ENCODE measurements at places on chromosomes 11 and 22. TPM values are rescaled to one million over a fixed set of nuclear protein-coding genes. Genes with fewer than 3 reads are reported as not detected.

GRCh38 chr11:109023036-109023435 is 358.2 kb downstream of the DDX10 start:
- no peaks in the 10 kb centered on the region for H3K27me3 ChIP-seq
- DNase-seq, result no peak
- H3K4me1 ChIP-seq, result no peaks in the 10 kb centered on the region
- H3K4me3 ChIP-seq, result no peak overlapping the region

DNA sequence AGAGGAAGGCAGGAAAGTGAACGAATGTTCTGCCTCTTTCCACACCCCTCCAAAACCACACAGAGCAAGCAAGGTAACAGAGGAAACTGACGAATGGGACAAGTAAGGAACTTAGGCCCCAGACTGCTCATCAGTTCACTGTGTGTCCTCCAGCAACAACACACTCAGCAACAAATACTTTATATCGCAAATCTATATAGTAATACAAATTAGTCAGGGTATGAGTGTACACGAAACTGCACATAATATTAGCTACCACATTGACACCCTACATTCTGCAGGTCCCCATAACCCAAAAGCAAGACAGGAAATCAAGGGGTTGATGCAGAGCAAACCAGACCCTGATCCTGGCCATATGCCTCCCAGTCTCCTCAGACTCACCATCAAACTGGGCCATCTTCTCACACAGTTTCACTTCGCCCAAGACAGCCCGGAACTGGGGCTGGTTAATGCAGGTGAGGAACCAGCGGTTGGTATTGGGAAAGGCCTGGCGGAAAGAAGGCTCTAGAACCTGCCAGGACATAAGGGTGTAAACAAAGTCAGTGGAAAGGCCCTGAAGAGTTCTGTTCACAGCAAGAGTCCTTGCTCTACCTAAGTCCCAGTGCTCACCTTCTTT is 6.6 kb downstream of the EEF1G start:
- H3K27ac ChIP-seq, result peak overlapping the region; percentile 15
- H3K27me3 ChIP-seq, result no peaks in the 10 kb centered on the region
- peaks cover 38% of the 10 kb centered on the region for H3K4me1 ChIP-seq

DNA sequence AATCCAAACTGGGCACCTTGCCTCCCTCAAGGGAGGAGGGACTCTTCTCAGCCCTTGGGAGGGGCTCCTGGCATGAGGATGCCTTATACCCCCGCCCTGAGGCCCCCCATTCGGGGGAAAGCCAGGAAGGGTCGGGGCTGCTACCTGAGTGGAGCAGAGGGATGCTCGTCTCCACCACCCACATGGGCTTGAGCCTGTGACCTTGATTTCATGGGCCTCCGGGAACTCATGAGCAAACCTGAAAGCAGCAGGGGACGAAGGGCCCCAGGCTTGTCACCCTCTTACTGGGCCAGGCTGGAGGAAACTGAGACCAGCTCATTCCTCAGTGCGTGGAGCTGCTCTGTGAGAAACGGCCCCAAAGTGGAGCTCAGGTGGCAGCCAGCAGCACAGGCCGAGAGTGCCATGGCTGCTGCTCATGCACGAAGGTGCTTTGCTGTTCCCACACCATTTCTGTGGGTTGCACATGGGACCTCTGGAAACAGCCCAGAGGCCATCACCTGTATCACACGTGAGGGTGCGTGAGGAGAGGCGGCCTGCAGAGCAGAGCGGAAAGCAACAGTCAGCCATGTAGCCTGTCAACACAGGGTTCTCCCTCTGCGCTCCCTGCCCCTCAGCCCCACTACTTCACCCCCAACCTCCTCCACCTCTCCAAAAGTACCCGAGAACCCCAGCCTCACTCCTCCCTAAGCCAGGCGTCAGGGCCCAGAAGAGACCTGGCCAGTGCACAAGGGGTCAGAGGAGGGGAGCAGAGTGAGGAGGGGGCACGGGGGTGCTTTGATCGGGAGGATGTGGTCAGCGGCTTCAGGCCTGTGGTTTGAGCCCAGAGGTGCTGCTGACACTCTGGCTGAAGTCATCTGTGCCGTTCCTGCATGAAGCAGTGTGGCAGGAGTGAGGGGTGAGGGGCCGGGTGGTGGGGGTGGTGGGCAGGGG is 14.1 kb upstream of the IL2RB start:
- DNase-seq, result peak; percentile 67
- no peaks in the 10 kb centered on the region for H3K36me3 ChIP-seq
- H3K27ac ChIP-seq, result peak overlapping the region; percentile 55
- no peak overlapping the region for H3K4me3 ChIP-seq
- H3K4me1 ChIP-seq, result peaks cover 74% of the 10 kb centered on the region
- H3K27me3 ChIP-seq, result no peaks in the 10 kb centered on the region

DNA sequence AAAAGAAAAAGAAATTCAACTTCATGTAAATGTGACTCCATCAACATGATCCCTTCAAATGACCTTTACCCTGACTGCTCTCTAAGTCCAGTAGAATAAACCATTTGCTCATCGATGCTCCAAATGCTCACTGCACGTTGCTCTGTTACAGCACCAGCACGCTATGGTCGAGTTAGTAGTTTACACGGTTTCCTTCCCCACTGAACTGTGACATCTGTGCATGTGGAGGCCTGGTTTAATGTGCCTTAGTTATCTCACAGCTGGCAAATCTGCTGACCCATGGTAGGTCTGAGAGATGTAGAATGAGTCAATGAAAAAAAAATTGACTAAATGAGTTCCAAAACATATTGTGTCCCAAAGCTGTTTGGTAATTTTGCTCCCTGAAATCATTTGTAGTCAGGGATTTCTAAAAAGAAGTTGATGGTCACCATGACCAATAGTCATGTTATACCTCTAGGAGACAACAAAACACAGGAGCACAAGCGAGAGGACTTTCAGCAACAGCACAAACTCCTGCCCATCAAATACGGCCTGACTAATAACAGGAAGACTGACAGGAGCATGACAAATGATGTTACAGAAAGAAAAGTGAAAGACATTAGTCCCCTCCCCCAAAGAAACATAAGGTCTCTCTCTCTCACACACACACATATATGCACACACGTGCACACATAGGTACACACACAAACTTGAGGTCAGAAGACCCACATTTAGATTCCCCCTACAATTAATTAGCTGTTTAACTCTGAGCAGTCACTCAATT is 624.5 kb downstream of the OPCML start:
- no peak for DNase-seq
- no peaks in the 10 kb centered on the region for H3K4me1 ChIP-seq
- no peaks in the 10 kb centered on the region for H3K36me3 ChIP-seq
- no peaks in the 10 kb centered on the region for H3K27me3 ChIP-seq

GRCh38 chr11:24511511-24511910 is 14.7 kb downstream of the LUZP2 start:
- H3K4me1 ChIP-seq, result no peaks in the 10 kb centered on the region
- DNase-seq, result no peak
- no peak overlapping the region for H3K4me3 ChIP-seq
- H3K36me3 ChIP-seq, result no peaks in the 10 kb centered on the region
- H3K27me3 ChIP-seq, result no peaks in the 10 kb centered on the region

DNA sequence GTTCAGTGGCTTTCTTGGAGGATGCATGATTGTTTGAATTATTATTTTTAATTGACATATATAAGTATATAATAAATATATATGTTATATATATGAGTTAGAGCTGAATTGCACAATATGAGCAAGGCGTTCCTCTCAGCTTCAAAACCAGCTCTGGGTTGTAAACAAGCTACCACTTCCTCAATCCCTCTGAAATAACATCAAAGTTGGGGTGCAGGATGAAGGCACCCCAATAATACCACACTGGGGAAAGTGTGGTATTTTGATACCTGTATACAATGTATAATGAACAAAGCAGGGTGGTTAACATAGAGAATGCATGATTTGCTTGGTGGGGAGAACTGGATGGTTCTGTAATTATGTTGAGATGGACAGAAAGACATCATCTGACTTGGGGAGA is 1.7 kb upstream of the SORL1 start:
- DNase-seq, result peak; percentile 51
- H3K4me3 ChIP-seq, result peak overlapping the region; percentile 82
- H3K27ac ChIP-seq, result peak overlapping the region; percentile 79
- peaks cover 80% of the 10 kb centered on the region for H3K4me1 ChIP-seq

DNA sequence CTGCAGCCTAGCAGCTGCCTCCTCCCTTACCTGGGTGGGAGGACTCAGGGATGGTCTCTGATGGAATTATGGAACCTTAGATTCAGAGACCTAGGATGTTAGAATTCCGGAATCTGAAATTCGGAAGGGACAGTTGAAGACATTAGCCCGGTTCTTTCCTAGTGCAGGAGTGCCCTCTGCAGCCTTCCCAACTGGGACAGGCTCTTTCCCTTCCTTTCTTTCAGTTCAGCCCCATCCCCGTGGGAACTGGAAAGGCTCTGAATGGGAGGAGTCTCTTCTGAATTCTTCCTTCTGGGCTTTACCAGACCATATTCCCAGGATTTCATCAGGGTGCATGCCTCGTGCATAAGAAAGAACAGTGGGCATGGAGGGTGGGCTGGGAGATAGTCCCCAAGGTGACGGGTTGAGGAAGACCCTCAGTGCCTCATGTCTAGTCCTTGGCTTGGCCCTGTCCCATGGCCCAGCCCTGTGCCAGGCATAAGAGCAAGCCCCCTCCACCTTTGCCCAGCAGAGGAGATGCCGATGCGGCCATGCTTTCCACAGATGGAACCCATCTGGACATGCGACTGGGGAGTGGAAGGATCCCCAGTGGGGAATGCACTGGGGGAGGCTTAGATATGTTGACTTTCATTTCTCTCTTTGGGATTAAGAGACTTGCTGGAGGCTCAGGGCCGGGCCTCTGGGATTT is 14.4 kb downstream of the DNAJB13 start:
- no peak for DNase-seq
- H3K4me1 ChIP-seq, result peaks cover 45% of the 10 kb centered on the region
- H3K4me3 ChIP-seq, result no peak overlapping the region
- no peaks in the 10 kb centered on the region for H3K27me3 ChIP-seq
- no peaks in the 10 kb centered on the region for H3K36me3 ChIP-seq

DNA sequence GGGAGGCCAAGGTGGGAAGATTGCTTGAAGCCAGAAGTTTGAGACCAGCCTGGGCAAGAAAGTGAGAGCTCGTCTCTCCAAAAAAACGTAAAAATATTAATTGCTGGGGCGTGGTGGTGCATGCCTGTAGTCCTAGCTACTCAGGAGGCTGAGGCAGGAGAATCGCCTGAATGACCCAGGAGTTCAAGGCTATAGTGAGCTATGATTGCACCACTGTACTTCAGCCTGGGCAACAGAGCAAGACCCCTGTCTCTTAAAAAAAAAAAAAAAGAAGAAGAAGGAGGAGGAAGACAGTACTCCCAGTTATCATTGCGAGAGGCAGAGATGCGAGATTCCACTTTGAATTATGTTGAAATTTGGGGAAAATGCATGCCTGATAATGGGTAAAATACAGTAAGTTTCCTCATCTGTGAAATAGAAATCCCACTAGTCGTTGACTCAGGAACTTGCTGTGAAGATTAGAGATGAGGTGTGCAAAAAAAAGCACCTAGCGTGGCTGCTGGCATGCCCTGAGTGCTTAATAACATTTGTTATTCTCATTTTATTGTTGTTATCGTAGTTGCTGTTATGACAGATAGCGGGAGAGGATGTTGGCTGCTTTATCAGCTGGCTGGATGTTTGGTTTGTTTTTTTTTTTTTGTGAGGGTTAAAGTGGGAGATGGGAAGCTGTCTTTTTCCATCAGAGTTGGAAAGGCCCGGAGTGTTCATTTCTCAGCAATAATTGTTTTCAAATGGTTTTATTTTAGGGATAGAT is 33.4 kb downstream of the BCR start:
- H3K27me3 ChIP-seq, result no peaks in the 10 kb centered on the region
- DNase-seq, result no peak
- H3K4me1 ChIP-seq, result peaks cover 69% of the 10 kb centered on the region
- H3K36me3 ChIP-seq, result no peaks in the 10 kb centered on the region
- no peak overlapping the region for H3K27ac ChIP-seq

- DNase-seq, result peak; percentile 62
- H3K36me3 ChIP-seq, result peaks cover 26% of the 10 kb centered on the region
- no peak overlapping the region for H3K27ac ChIP-seq
- peaks cover 9% of the 10 kb centered on the region for H3K4me1 ChIP-seq
Observed at GRCh38 chr11:119284344-119285157, 32.4 kb downstream of the MCAM start.

- no peak overlapping the region for H3K4me3 ChIP-seq
- H3K4me1 ChIP-seq, result no peaks in the 10 kb centered on the region
- DNase-seq, result no peak
- no peak overlapping the region for H3K27ac ChIP-seq
- H3K36me3 ChIP-seq, result peaks cover 55% of the 10 kb centered on the region
Observed at GRCh38 chr22:29509298-29509697, 29.3 kb downstream of the NEFH start.

DNA sequence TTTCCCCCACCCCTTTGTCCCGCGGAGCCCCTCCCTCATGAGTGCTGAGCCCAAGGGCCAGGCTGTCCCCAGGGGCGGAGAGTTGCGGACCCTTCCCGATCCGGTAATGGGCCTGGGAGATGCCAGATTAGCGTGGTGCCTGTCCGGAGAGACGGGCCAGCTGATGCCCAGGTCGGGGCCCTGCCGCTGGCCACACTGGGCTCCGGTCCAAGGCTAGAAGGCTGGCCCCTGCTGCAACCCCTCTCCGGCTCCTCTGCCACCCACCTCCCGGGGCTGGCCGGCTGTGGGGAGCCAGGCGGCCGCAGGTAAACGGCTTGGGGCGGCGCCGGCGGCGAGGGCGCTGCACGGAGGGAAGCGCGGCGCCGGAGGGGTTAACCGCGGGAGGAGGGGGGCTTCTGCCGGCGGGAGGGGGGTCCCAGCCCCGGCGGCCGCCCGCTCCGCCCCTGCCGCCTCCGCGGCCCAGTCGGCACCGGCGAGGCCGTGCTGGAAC is at the start of gene KCNK4:
Gene KCNK4 (plus strand): TSS at position 41 of the 490 bp plus-strand sequence. CDS start 1,717 bp downstream, outside the sequence.
- peaks cover 35% of the 10 kb centered on the region for H3K27me3 ChIP-seq
- no peaks in the 10 kb centered on the region for H3K36me3 ChIP-seq
- no peak for DNase-seq
- no peak within 1 kb of the TSS for H3K4me3 ChIP-seq
- H3K4me1 ChIP-seq, result peaks cover 14% of the 10 kb centered on the region

DNA sequence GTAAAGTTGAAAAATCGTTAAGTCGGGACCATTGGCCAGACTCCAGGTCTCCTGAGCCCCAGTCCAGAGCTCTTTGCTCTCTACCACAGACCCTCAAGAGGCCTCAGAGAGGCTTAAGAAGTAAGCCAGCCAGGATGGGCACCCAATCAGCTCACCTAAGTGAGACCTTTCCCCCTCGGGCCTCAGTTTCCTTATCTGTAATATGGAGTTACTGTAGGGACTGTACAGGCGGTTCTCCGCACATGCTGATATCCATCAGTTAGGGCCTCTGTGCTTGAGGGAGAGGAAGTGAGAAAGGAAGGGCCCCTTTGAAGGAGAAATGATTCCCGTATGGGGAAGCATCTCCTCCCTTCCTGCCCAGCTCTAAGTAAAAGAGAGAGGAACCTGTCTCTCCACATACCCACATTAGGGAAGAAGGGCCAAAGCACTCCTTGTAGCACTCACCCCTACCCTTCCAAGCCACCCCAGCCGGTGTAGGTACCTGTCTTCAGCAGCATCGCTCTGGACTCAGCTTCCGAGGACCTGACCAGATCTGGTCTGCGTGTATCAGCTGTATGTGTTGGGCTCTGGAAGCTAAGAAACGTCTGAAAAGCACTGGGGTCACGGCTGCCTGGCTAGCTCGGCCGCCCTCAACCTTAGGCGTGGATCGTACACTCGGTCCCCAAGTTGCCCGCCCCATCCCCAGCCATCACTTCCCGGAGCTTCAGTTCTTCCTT is 653 bp downstream of the NAGA start:
- peak overlapping the region; percentile 51 for H3K4me3 ChIP-seq
- H3K4me1 ChIP-seq, result peaks cover 33% of the 10 kb centered on the region
- DNase-seq, result no peak
- H3K27ac ChIP-seq, result peak overlapping the region; percentile 74

MFNG gene
- total RNA-seq, result 218 TPM

CLTCL1 gene
- 0.80 TPM for total RNA-seq

SMIM38 gene
- total RNA-seq, result 0.70 TPM

PARVG gene
- 194 TPM for total RNA-seq

PGA3 gene
- not detected for total RNA-seq

F2 gene
- total RNA-seq, result not detected

TMPRSS4 gene
- 0.33 TPM for total RNA-seq

ASCL3 gene
- total RNA-seq, result not detected
